ENCODE measurements at places on chromosomes 3 and 15. TPM values are rescaled to one million over a fixed set of nuclear protein-coding genes. Genes with fewer than 3 reads are reported as not detected.

ATP2B2 gene
- not detected for total RNA-seq

HCN4 gene
- total RNA-seq: not detected

IQCF6 gene
- not detected for total RNA-seq

GOLGA8H gene
- 0.33 TPM for total RNA-seq

GLCE gene
- 17.2 TPM for total RNA-seq

SLC35G2 gene
- 14.2 TPM for total RNA-seq

HDDC3 gene
- total RNA-seq: 20.5 TPM

CDCP1 gene
- total RNA-seq: 27.7 TPM

BFSP2 gene
- total RNA-seq: not detected

HIGD2B gene
- not detected for total RNA-seq

ERC2 gene
- total RNA-seq: 0.75 TPM

MYL3 gene
- total RNA-seq: not detected

SCN5A gene
- total RNA-seq: 0.75 TPM

HYKK gene
- 4.9 TPM for total RNA-seq

C2CD4B gene
- total RNA-seq: 0.25 TPM

CFAP100 gene
- total RNA-seq: not detected

TRAT1 gene
- 0.11 TPM for total RNA-seq

GOLGA8T gene
- total RNA-seq: not detected

FAM107A gene
- not detected for total RNA-seq

UCN2 gene
- total RNA-seq: 1.2 TPM

SHC4 gene
- total RNA-seq: 1.7 TPM

LYZL4 gene
- not detected for total RNA-seq

RBP2 gene
- total RNA-seq: not detected

CCDC13 gene
- total RNA-seq: 0.33 TPM

SLC22A14 gene
- not detected for total RNA-seq

RPL15 gene
- total RNA-seq: 2,608 TPM

RASL12 gene
- total RNA-seq: 4.1 TPM

C2CD4A gene
- total RNA-seq: 0.12 TPM
